ENCODE measurements at places on chromosomes 3 and 15. TPM values are rescaled to one million over a fixed set of nuclear protein-coding genes. Genes with fewer than 3 reads are reported as not detected.

DNA sequence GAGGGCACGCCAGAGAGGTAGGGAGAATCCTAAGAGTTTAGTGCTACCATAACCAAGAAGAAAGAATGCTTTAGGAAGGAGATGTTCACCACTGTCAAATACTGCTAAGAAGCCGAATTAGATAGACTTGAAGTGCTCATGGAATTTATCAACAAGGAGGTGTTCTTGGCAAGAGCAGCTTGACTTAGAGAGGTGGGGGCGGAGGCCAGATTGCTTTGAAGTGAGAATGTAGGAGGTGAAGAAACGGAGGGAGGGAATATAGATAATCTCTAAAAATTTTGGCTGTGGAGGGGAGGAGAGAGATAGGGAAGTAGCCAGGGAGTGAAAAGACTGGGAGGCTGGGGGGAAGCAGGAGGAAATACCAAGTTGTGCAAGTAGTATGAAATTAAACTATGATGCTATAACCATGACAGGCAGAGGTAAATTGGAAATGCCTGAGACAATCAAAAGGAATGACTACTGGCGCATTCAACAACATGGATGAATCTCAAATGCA is 35.5 kb downstream of the GADL1 start:
- peaks cover 3% of the 10 kb centered on the region for H3K4me1 ChIP-seq
- H3K27ac ChIP-seq: no peak overlapping the region
- no peak for DNase-seq

DNA sequence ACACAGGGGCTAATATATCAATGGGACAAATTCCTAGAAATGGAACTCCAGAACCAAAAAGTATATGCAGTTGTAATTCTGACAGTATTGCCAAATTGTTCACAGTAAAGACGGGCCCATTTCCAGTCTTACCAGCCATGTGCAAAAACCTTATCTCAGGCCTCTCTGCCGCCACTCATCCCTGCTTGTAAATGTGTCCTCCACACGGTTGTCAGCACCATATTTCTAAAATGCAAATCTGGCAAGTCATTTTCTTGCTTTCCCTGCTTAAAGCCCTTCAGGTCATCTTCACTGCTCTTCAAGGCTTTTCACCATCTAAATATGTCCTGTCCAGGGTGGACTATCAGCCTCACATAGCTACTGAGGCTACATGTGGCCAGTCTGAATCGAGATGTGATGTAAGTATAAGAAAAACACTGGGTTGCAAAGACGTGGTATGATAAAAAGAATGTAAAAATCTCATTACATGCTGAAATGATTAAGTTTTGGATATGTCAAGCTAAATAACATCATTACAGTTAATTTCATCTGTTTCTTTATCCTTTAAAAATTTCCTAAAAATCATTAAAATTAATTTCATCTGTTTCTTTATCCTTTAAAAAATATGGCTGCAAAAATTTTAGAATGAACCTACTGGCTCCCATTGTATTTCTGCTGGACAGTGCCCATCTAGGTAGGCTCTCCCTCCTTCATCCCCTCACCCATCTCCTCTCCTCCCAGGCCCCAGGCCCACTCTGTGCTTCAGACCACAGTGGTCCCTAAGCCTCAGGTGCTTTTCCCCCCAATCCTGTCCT is 980 bp downstream of the PARP9 start:
- no peaks in the 10 kb centered on the region for H3K27me3 ChIP-seq
- peak overlapping the region; percentile 59 for H3K27ac ChIP-seq
- H3K36me3 ChIP-seq: peaks cover 3% of the 10 kb centered on the region
- H3K4me3 ChIP-seq: peak overlapping the region; percentile 65
- H3K4me1 ChIP-seq: no peaks in the 10 kb centered on the region

GRCh38 chr3:150236316-150237082 is 171.6 kb upstream of the TSC22D2 start:
- peak overlapping the region; percentile 96 for H3K27ac ChIP-seq
- H3K36me3 ChIP-seq: no peaks in the 10 kb centered on the region
- DNase-seq: no peak
- no peak overlapping the region for H3K4me3 ChIP-seq
- no peaks in the 10 kb centered on the region for H3K4me1 ChIP-seq

GRCh38 chr3:142007710-142008399 is 131.4 kb downstream of the ATP1B3 start:
- no peak for DNase-seq
- H3K27ac ChIP-seq: no peak overlapping the region
- H3K36me3 ChIP-seq: no peaks in the 10 kb centered on the region
- no peaks in the 10 kb centered on the region for H3K27me3 ChIP-seq
- no peaks in the 10 kb centered on the region for H3K4me1 ChIP-seq

DNA sequence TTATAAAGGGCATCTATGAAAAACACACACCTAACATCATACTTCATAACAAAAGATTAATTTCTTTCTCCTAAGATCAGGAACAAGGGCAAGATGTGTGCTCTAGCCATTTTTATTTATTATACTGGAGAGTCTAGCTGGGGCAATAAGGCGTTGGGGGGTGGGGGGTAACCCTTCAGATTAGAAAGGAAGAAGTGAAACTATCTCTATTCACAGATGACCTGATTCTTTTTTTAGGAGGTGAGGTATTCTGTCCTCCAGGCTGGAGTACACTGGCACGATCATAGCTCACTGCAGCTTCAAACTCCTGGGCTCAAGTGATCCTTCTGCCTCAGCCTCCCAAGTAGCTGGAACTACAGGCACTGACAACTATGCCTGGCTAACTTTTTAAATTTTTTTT is 89.5 kb upstream of the MANF start:
- no peaks in the 10 kb centered on the region for H3K27me3 ChIP-seq
- no peak overlapping the region for H3K4me3 ChIP-seq
- H3K36me3 ChIP-seq: no peaks in the 10 kb centered on the region
- DNase-seq: no peak

DNA sequence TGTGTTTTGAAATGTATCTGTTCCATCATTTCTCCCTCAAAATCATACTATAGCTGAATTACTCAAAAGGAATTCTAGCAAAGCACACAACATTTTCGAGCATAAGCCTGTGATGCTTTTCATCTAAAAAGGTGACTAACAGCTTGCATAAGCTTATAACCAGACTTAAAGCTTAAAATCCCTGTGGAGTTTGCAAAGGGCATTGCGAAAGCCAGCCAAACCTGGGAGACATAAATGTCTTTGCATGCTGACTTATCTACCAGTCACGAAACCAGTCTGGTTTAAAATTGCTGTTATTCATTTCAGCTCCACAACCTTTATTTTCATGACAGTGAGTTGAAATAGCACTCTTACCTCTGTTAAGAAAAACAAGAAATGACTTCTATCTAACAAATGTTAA is 35.6 kb upstream of the LIPC start:
- no peaks in the 10 kb centered on the region for H3K4me1 ChIP-seq
- no peaks in the 10 kb centered on the region for H3K27me3 ChIP-seq
- H3K4me3 ChIP-seq: no peak overlapping the region
- no peaks in the 10 kb centered on the region for H3K36me3 ChIP-seq

GRCh38 chr3:146145642-146146041 is 15.3 kb downstream of the PLOD2 start:
- no peaks in the 10 kb centered on the region for H3K27me3 ChIP-seq
- peaks cover 3% of the 10 kb centered on the region for H3K4me1 ChIP-seq
- no peak overlapping the region for H3K4me3 ChIP-seq
- DNase-seq: no peak
- no peak overlapping the region for H3K27ac ChIP-seq

DNA sequence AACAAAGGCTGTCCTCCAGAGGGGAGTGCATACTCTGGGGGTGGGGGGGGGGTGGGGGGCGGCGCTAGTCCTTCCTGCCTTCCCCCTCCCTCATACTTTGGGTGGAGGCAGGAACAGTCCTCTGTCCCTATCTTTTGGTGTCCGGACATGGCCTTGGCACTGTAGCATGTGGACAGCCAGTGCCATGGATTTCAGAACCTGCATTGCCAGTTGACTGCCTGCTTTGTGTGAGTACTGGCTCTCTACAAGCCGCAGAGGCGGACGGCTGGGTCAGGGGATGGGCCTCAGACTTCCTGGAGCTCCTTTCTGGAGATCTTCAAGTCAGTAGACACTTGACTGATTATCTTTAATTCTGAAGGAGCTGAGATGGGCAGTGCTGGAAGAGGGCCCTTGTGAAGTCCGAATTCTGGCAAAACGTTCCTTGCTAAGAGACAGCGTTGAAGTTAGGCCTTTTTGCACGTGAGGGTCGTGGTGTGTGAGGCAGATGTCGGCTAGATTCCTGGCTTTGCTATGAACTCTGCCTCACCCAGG is 2.5 kb downstream of the CLDN11 start:
- no peak overlapping the region for H3K27ac ChIP-seq
- H3K4me3 ChIP-seq: no peak overlapping the region
- no peaks in the 10 kb centered on the region for H3K36me3 ChIP-seq
- no peaks in the 10 kb centered on the region for H3K4me1 ChIP-seq
- no peak for DNase-seq
- H3K27me3 ChIP-seq: no peaks in the 10 kb centered on the region

DNA sequence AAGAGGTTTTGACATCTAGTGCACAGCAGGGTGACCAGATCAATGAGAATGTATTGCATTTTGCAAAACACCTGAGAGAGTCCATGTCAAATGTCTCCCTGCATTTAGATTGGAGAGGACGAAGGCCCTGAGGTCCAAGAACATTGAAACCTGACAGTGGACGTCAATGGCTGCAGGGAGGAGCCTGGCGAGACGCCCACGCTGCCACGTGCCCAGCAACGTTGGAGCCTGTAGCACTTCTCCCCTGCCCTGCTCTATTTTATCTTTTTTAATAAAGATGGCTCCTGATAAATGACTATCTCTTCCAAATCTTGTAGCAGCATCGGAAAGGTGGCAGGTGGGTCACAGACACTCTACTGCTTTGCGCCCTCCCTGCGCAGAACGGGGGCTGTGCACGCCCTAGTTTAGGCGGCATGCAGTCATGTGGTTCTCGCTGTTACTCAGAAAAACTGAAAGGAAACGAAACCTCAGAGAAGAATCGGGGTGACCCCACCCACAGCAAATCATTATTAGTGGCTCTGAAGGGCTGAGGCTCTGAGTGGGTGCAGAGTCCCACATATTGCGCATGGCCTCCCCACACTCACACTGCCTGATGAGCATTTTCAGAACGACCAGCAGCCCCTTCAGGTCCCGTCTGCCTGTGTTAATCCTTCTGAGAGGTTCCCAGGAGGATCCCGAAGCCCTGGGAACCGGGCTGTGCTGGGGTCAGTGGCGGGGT is 62.5 kb upstream of the TAMM41 start:
- H3K4me1 ChIP-seq: no peaks in the 10 kb centered on the region
- no peaks in the 10 kb centered on the region for H3K27me3 ChIP-seq
- H3K27ac ChIP-seq: no peak overlapping the region
- no peaks in the 10 kb centered on the region for H3K36me3 ChIP-seq
- H3K4me3 ChIP-seq: no peak overlapping the region

DNA sequence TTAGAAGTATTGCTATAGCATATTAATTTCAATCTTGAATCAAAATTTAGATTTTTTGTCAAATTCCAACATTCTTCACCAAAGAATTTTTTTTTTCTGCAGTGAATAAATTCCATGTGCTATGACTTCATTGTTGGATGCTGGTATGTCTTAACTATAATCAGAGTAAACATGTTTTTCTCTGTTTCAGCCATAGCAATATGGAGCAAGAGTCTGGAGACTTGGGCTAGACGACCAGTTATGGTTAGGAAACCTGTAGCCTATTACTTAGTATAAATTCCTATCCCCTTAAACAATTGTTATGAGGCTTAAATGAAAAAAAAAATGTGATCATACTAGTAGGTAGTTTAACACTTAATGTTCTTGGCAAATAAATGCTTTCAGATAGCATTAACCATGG is 431.9 kb upstream of the FRG2C start:
- no peaks in the 10 kb centered on the region for H3K4me1 ChIP-seq
- H3K36me3 ChIP-seq: no peaks in the 10 kb centered on the region
- no peak overlapping the region for H3K4me3 ChIP-seq
- H3K27me3 ChIP-seq: no peaks in the 10 kb centered on the region
- H3K27ac ChIP-seq: no peak overlapping the region

GRCh38 chr3:186849374-186849975 is 7.0 kb downstream of the ADIPOQ start:
- no peak overlapping the region for H3K27ac ChIP-seq
- H3K4me1 ChIP-seq: no peaks in the 10 kb centered on the region
- H3K36me3 ChIP-seq: no peaks in the 10 kb centered on the region
- no peak for DNase-seq
- no peaks in the 10 kb centered on the region for H3K27me3 ChIP-seq

GRCh38 chr3:120072867-120073525 is 21.3 kb downstream of the GSK3B start:
- H3K4me1 ChIP-seq: no peaks in the 10 kb centered on the region
- no peak for DNase-seq
- H3K4me3 ChIP-seq: no peak overlapping the region
- no peaks in the 10 kb centered on the region for H3K27me3 ChIP-seq
- no peaks in the 10 kb centered on the region for H3K36me3 ChIP-seq

GRCh38 chr3:187920913-187921312 is 175.6 kb upstream of the BCL6 start:
- no peak for DNase-seq
- no peaks in the 10 kb centered on the region for H3K36me3 ChIP-seq
- H3K27ac ChIP-seq: no peak overlapping the region
- no peaks in the 10 kb centered on the region for H3K4me1 ChIP-seq
- H3K27me3 ChIP-seq: no peaks in the 10 kb centered on the region

GRCh38 chr3:60363817-60364216 is 887.4 kb downstream of the FHIT start:
- no peaks in the 10 kb centered on the region for H3K27me3 ChIP-seq
- no peak overlapping the region for H3K27ac ChIP-seq

- H3K27me3 ChIP-seq: no peaks in the 10 kb centered on the region
- H3K4me1 ChIP-seq: no peaks in the 10 kb centered on the region
- no peak overlapping the region for H3K27ac ChIP-seq
- no peaks in the 10 kb centered on the region for H3K36me3 ChIP-seq
- no peak overlapping the region for H3K4me3 ChIP-seq
These were observed 17.7 kb downstream of the POC1A start for GRCh38 chr3:52136513-52136912.

DNA sequence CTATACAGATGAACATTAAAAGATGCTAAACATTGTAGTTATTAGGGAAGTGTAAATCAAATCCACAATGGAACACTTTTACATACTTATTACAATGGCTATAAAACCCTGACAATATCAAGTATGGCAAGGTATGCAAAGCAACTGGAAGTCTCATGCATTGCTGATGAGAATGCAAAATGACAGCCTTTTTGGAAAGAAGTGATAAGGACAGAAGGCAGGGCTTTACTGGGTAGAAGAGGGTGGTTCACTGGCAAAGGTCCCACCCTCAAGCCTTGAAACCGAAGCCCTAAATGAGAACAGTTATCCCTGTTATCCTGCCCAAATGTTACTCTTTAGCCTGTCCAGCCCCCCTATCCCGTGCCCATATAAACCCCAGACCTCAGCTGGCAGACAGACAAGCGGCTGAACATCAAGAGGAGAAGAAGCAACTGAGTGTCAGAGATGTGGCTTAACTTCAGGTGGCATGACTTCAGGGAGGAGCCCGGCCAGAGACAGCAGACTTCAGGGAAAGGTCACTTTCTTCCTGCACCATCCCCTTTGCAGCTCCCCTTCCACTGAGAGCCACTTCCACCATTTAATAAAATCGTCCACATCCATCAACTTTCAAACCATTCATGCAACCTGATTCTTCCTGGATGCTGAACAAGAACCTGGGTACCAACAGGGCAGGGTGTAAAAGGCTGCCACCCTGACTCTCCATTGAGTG is 732 bp upstream of the GCSAM start:
- DNase-seq: no peak
- no peak overlapping the region for H3K4me3 ChIP-seq
- no peaks in the 10 kb centered on the region for H3K27me3 ChIP-seq
- peaks cover 2% of the 10 kb centered on the region for H3K36me3 ChIP-seq
- H3K4me1 ChIP-seq: no peaks in the 10 kb centered on the region
- no peak overlapping the region for H3K27ac ChIP-seq

HRG gene
- not detected for total RNA-seq

CTXN2 gene
- not detected for total RNA-seq

B4GALT4 gene
- 22.8 TPM for total RNA-seq

KNG1 gene
- total RNA-seq: not detected

CADPS gene
- total RNA-seq: 0.99 TPM

ACKR4 gene
- total RNA-seq: 15.5 TPM

SLC22A13 gene
- 1.3 TPM for total RNA-seq

CYP1A1 gene
- total RNA-seq: 2.3 TPM

SOX14 gene
- total RNA-seq: not detected
